CD4-positive, alpha-beta T cell treated with Interleukin-4 for 1 hour (primary cell): ENCODE measurements at places on chromosomes 2 and 18.

- DNase-seq = no peak
These were observed 39.0 kb upstream of the NEDD4L start for GRCh38 chr18:58005011-58005410.

- DNase-seq = no peak
These were observed 419.2 kb upstream of the CYRIA start for GRCh38 chr2:17084877-17085276.

DNA sequence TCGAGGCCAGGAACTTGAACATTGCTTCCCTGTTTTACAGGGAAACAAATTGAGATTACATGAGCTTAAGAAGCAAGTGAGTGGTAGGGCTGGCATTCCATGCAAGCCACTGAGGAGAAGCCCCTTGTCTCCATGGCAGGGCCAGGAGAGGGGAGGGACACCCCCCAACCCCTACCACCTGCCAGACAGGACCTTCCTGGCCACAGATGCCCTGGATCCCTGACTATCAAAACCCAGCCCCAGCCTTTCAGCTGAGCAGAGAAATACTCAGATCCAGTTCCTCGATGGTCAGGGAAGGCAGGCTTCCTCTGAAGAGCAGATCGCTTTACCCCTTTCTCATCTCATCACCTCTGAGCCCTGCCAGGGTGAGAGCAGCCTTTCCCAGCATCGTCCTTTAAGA lies 53.8 kb upstream of the ALPP start:
- DNase-seq = no peak

GRCh38 chr2:30439879-30440278 lies 7.2 kb upstream of the LCLAT1 start:
- DNase-seq = no peak

DNA sequence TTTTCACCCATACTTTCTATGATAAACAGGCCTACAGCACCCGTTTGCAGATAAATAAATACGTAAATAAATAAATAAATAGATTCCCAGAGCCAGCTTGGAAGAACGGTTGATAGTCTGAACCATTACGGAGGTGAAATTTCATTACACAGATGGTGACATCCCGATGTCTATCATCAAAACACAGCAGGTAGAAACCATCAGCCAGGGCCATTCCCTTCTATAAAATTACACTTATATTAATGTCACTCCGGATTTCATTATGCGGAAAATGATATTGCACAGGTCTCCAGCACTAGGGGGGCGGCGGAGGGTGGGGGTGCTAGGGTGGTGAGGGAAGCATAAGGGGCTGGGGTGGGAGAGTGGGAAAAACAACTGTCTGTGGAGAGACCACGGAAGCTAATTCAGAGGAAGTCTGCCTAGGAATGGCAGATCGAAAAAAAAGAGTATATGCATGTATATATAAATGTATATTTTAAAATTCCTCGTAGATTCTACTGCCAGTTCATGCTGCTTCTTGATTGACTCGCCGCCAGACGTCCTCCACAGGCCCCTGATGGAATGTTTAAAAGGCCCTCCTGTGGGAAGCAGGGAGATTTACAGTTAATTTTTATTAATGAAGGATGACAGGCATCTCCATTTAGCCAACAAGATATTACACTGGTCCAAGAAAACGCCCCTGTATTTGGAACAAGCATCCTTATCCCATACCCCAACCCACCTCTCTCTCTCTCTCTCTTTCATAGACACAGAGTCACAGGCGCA lies 1906.0 kb upstream of the PIK3C3 start:
- no peak for DNase-seq

DNA sequence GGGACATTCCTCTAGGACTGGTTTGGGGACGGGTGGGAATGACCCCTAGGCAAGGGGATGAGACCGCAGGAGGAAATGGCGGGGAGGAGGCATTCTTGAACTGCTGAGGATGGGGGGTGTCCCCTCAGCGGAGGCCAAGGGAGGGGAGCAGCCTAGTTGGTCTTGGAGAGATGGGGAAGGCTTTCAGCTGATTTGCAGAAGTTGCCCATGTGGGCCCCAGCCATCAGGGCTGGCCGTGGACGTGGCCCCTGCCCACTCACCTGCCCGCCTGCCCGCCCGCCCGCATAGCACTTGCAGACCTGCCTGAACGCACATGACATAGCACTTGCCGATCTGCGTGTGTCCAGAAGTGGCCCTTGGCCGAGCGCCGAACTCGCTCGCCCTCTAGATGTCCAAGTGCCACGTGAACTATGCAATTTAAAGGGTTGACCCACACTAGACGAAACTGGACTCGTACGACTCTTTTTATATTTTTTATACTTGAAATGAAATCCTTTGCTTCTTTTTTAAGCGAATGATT lies 4.9 kb downstream of the INHBB start:
- DNase-seq = no peak

GRCh38 chr18:60391571-60392226 lies 19.1 kb upstream of the MC4R start:
- no peak for DNase-seq

GRCh38 chr18:8224576-8224975 lies 384.7 kb upstream of the RAB12 start:
- DNase-seq = no peak

DNA sequence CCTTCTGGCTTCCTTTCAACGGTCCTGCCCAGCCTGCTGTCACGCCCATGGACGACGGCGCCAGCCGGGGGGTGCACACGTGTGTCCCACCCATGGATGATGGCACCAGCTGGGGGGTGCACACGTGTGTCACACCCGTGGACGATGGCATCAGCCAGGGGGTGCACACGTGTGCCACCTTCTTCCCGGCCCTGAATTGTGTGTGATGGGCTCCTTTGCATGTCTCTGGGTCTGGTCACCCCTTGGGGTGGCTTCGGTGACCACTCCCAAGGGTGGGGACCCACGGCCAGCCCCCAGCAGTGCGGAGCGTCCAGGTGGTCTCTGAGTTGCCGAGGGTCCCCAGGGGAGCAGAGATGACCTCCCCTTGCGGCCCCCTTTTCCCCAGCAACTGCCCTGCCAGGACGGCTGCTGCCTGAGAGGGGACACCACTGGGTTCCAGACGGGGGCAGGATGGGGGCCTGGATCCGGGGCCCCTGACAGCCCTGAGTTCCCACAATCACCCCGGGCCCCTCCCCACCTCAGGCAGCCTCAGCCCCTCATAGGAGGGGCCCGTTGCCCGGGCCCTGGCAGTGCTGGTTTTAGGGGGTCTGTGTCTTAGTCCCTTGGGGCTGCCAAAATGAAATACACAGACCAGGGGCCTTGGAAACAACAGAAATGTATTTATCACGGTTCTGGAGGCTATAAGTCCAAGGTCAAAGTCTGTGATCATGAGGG lies 9.4 kb downstream of the NEU4 start:
- DNase-seq = peak; percentile 3

DNA sequence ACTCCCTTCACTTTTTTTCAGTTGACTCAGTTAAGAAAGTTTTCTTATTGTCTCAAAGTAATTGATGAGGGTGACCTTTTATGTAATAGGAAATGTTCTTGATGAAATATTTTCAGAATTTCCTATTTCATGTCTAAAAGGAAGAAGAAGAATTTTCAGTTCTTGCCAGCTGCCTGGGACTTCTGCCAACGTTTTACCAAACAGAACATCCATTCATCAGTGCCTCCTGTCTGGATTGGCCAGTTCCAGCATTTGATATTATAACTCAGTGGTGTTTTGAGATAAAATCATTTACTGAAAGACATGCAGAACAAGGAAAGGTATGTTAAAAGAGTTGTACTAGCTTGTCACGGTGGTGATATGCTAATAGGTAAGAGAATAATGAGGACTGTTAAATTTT lies 104.7 kb upstream of the MYO3B start:
- DNase-seq = no peak

DNA sequence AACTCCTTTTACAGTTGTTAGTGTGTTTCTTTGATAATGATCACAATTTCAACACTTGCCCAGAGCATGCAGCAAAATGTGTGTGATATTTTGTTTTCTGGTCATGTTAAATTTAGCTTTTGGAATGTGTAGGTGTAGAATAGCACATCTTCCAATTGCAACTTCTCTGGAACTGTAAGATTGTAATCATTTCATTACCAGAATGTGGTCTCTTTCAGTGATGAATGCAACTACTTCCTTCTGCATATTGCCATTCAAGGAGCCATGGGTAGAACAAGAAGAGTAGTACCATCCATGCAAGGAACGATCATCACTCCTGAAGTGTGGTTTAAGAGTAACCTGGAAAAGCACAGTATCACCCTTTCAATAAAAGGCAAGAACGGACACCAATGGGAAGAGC lies 548.8 kb upstream of the ZNF804A start:
- no peak for DNase-seq

GRCh38 chr2:206584323-206585116 lies 57.8 kb upstream of the FAM237A start:
- DNase-seq = no peak

DNA sequence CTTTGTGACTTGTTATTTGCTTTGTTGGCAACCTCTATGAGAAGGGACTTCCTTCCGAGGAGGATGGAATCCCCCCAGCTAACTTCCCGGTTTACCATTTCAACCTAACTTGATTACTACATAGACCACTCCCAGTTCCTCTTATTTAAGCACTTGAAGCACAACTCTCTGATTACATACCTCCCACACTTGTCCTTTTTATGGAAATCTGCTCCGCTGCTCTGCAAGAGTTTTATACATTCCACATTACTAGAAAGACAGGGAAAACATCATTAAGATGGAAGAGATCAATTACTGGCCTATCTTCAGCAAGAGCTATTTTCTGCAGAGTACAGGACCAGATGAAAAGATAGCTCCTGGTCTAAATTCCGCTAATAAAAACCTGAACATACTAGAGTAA lies 160.0 kb upstream of the PGAP1 start:
- DNase-seq = peak; percentile 27

DNA sequence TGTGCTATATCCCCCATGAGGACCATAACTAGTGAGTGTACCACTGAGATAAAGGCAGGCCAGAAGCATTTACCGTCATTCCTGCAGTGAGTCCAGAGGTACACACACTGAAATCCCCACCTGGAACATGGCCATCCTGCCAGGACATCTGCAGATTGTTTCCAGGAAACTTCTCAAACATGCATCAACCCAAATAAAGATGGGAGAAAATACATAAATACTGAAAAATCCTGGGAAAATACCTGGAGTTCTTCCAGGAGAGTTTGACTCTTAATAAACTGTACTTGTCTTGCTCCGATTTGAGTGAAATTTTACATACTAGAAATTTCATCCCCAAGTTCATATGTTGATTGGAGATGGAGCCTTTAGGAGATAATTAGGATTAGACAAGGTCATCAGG lies 388.1 kb upstream of the KLHL29 start:
- DNase-seq = no peak

GRCh38 chr2:25230948-25231311 lies 62.5 kb upstream of the POMC start:
- no peak for DNase-seq

DNA sequence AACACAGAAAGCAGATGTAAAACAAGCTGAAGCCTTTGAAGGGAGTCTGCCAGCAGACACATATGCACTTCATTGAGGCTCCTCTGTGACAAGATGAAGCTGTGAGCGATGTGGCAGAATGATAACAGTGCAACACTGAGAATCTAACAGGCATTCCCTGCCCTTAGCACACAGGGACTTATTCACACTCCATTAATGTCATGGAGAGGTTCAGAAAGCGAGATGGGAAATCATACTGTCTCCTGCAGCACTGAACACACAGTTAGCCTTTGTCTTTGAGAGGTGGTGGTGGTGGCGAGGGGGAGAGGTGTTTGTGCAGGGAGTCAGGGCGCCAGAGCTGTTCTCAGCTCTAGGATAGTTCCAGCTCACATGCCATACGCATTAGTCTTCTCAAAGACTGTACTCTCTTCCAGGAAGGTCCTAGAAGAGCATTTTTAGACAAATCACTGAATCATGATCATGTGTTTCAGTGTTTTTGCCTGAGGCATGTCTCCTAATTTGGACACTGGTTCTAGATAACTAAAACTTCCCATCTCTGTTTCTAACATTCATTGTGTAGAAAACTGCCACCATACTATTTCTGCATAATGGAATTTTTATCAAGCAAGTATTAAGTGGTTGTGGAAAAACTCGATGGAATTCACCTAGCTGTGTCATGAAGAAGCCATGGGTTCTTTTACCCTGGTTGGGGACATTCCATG lies 93.5 kb upstream of the ITGB6 start:
- DNase-seq = no peak

DNA sequence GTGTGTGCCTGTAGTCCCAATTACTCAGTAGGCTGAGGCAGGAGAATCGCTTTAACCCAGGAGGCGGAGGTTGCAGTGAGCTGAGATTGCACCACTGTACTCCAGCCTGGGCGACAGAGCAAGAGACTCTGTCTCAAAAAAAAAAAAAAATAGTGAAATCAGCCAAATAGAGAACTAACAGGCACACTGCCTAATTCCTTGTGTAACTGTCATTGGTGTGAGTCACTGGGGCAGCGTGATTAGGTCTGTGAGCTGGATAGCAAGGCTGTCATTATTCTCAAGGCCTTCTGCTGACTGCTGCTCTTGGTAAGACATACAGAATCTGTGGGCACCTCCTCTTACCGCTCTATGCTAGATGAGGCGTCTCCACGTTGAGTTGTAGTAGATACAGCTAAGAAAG lies 270.3 kb downstream of the NEDD4L start:
- DNase-seq = peak; percentile 72

- DNase-seq = no peak
These were observed 214.7 kb downstream of the SS18 start for GRCh38 chr18:25875551-25876240.

- no peak for DNase-seq
These were observed 140.8 kb downstream of the PTGR3 start for GRCh38 chr18:75067996-75068645.

DNA sequence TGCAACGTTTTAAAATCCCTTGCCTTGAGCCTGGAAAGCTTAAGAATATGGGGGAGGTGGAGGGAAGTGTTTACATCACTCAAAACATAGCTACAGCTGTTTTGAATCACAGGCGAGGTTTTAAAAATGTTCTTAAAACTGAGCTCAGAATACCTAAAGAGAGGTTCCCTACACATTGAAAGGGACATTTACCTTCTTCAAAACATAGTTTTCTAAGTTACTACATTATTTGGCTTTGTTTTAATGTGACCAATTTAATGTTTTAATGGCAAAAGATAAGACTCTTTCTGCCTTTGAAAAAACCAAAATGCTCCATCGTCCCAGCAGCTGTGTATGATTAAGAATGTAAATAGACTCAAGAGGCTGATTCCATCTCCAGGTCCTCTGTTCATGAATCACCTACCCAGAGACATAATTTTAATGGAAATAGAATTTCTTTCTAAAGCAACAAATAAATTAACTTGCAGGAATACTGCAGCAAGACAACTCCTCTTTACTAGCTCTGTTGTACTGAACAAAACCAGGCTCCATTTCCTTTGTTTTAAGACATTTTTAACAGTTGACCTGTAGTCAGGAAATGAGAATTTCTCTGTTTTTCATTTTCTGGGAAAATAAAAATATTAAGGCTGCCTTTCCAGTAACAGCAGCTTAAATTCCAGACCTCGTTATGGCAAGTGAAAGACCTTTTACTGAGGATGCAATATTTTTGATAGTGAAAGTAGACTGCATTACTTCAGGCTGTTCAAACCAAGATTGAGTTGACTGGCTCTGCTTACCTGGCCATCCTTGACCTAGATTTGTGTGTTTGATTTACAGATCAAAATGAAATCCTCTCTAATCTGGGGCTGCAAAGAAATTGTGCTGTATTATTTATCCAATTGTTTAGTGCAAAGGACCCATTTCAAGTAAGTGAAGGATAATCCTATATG lies 33.7 kb upstream of the WDR75 start:
- no peak for DNase-seq

- DNase-seq = no peak
These were observed 51.8 kb downstream of the HS1BP3 start for GRCh38 chr2:20599001-20599600.

- DNase-seq = peak; percentile 82
These were observed 378.5 kb upstream of the ID2 start for GRCh38 chr2:8303322-8303832.

- DNase-seq = no peak
These were observed 694.6 kb downstream of the SUCLG1 start for GRCh38 chr2:83764447-83765005.
